AG04449 (cell line): ENCODE measurements at places on chromosomes 4 and X.

GRCh38 chrX:44474410-44474809, 68.2 kb downstream of the FUNDC1 start:
- DNase-seq = no peak

DNA sequence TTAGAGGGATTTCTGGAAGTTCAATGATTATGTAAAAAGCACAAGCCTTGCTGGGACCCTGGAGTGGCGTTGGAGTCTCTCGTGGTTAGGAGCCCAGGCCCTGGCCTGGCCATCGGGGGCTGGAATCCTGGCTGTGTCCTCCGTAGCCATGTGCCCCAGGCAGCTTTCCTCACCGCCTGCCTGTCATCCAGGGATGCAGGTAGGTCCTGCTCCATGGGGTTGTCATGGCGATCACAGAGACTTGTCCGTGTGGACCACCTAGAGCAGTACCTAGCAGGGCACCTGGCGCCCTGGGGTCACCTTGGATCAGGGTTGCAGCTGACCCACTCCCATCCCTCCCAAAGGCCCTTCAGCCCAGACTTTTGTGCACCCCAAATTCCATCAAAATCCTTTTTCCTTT, 30.2 kb upstream of the WFS1 start:
- no peak for DNase-seq

DNA sequence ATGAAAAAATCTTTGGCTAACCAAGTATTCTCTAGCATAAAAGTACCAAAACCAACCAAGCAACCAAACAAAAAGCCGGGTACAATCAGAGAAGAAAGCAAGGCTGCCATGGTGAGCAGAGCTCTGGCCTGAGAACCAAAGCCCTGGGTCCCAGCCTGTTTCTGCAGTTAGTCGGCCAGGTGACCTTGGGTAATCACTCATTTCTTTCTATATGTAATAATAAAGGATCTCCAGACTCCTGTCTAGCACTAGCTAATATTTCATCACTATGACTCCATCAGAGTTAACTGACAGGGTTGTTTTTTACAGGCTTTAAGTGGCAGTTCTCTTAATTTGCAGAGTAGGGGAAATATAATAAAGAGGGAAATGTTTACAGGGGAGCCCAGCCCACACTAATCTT, 34.0 kb upstream of the RASGEF1B start:
- DNase-seq = no peak

- peak; percentile 60 for DNase-seq
These were observed 105.9 kb downstream of the SH3RF1 start for GRCh38 chr4:169164669-169165415.

GRCh38 chrX:8981723-8982122, 52.2 kb downstream of the FAM9B start:
- DNase-seq = no peak

DNA sequence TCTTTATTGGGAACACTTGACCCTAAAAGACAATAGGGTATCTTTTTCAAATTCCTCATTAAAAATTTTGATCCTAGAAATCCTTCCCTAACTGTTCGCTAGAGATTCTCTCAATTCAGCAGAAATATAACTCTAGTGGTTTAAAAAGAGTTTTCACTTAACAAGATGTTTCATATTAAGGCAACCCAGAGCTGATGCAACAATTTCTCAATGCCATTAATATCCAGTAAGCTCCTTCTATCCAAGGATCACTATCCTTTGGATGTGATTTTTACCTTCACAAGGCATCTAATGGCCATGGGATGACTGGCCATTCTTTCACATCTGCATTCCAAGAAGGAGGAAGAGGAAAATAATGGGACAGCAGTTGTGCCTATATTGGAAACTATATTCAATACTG, 183.4 kb downstream of the ANKRD50 start:
- DNase-seq = no peak

DNA sequence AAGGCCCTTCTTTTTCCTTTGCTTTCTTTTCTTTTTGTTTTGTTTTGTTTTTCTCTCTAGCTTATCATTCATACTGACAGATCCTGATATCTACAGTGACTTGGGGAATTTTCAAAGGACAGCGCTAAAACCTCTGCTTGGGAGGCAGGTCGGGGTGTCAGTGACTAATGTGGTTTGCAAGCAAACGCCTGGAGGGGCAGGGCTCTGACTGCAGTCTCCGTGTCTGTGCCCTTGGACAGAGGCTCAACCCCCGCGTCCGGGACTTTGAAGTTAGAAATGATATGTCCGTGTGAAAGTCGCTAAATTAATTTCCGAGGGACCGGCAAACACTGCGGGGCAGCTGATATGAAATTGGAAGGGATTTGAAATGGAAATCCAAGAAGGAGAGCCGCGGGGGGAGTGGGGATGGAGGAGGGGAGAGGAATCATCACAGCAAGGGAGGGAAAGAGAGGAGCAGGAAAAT, 312.4 kb downstream of the DHRSX start:
- DNase-seq = no peak

GRCh38 chrX:45632506-45632905, 431.8 kb upstream of the DIPK2B start:
- DNase-seq = no peak

DNA sequence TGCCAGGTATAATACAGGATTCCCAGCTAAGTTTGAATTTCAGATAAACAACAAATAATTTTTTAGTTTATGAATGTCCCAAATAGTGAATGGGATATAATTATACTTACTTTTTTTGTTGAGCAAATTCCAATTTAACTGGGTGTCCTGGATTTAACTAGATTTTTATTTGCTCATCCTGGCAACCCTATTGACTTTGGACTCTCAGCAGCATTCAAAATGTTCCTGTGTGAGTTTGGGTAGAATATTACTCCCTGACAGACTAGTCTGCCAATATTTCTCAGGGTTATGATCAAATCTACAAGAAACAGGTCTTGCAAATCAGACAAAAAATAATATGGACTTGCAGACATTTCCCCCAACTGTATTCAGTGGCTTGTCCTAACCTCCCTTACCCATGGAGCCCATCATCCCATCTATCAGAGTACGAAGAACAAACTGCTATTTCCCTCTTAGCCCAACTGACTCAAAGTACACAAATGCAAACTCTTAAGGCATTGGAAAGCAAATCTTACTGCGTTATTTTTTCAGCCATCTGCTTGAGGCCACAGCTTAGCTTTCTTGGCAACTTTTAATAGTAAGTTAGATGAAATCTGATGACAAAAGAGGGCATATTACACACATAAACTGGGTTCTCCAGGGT, 20.7 kb downstream of the SETD7 start:
- no peak for DNase-seq

DNA sequence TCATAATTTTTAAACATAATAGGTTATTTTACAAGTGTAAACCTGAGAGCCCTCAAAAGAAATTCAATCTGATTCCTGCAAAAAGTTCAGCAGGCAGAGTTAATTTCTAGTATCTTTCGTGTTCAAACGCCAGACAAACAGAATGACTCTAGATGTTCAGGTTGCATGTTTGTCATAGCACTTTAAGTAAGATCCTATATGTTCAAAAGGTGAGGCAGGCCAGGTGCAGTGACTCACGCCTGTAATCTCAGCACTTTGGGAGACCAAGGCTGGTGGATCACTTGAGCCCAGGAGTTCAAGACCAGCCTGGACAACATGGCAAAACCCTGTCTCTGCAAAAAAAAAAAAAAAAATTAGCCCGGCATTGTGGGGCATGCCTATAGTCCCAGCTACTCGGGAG, 1.1 kb upstream of the RASSF6 start:
- no peak for DNase-seq

DNA sequence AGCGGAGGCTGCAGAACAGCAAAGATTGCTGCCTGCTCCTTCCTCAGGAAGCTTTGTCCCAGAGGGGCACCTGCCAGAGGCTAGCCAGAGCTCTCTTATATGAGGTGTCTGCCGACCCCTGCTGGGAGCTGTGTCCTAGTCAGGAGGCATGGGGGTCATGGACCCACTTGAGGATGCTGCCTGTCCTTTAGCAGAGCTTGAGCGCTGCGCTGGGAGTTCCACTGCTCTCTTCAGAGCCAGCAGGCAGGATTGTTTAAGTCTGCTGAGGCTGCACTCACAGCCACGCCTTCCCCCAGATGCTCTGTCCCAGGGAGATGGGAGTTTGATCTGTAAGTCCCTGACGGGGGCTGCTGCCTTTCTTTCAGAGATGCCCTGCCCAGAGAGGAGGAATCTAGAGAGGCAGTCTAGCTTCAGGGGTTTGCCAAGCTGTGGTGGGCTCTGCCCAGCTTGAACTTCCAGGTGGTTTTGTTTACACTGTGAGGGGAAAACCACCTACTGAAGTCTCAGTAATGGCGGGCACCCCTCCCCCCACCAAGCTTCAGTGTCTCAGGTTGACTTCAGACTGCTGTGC, 10.9 kb downstream of the DCK start:
- no peak for DNase-seq

- DNase-seq = no peak
These were observed 6.9 kb upstream of the REELD1 start for GRCh38 chr4:146207410-146207809.

- DNase-seq = no peak
These were observed 145.5 kb upstream of the DUSP21 start for GRCh38 chrX:44698357-44698756.

GRCh38 chr4:107153228-107153627, 117.1 kb upstream of the DKK2 start:
- DNase-seq = no peak

DNA sequence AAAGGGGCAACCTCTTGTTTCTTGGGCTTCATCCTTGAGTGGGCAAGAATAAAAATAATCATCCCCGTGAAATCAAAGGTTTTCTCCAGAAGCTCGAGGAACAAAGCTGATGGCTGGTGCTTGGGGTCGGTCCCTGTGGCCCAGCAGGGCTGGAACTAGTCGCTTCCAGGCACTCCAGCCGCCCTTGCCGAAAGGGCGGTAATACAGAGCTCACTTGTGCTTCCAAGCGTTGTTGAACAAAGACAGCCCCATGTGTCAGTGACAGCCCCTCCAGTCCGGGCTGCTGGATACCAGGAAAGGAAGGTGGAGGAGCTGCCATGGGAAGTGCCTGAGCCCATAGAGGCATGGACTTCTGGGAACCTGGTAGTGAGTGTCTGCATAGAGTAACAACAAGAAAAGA, 5.2 kb downstream of the HELT start:
- no peak for DNase-seq

- DNase-seq = no peak
These were observed 194.9 kb downstream of the PALLD start for GRCh38 chr4:168691631-168692369.

GRCh38 chrX:1389181-1389992, 2.5 kb downstream of the SLC25A6 start:
- no peak for DNase-seq

- DNase-seq = no peak
These were observed 29.7 kb upstream of the SLC25A6 start for GRCh38 chrX:1421433-1422134.

GRCh38 chrX:129594781-129595180, 54.7 kb downstream of the OCRL start:
- DNase-seq = no peak

GRCh38 chr4:26787461-26788340, 72.9 kb upstream of the STIM2 start:
- DNase-seq = no peak

DNA sequence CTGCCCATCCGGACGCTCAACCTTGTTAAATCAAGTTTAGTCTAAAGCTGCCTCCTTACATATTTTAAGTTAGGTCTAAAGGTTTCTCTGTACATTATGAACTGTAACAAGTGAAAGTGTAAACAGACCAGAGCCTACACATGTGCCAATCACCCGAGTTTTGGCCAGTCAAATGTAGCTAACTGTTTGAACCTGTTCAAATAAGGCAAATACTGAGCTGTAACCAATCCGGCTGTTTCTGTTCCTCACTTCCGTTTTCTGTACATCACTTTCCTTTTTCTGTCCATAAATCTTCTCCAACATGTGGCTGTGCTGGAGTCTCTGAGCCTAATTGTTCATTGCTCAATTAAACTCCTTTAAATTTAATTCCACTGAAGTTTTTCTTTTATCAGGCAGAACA, 113.3 kb upstream of the SHISA3 start:
- no peak for DNase-seq

- DNase-seq = no peak
These were observed 216.9 kb downstream of the RELL1 start for GRCh38 chr4:37469286-37469685.

GRCh38 chr4:88283661-88284438, 511 bp downstream of the PPM1K start:
- no peak for DNase-seq

- DNase-seq = no peak
These were observed 217.6 kb downstream of the PTTG2 start for GRCh38 chr4:38177641-38178391.

DNA sequence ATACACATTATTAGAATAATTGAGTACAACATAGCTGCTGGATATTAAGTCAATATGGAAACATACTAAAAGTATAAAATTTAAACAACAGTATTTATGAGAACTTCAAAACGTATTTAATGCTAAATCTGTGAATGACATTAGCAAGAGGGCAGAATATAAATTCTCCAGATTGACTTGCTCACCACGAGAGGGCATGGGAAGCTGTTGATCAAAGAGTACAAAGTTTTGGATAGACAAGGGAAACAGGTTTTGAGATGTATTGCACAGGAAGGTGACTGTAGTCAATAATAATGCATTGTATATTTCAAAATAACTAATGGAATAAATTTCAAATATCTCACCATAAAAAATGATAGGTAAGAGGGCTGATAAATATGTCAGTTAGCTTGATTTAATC, 768.2 kb downstream of the CENPC start:
- DNase-seq = no peak

- DNase-seq = no peak
These were observed 233.2 kb downstream of the PTTG2 start for GRCh38 chr4:38193236-38193863.

- DNase-seq = no peak
These were observed 94.3 kb downstream of the CT47B1 start for GRCh38 chrX:120781403-120781802.

GRCh38 chrX:145623453-145623852, 194.2 kb upstream of the SLITRK2 start:
- DNase-seq = no peak

GRCh38 chr4:123649250-123649644, 252.7 kb downstream of the SPRY1 start:
- no peak for DNase-seq

DNA sequence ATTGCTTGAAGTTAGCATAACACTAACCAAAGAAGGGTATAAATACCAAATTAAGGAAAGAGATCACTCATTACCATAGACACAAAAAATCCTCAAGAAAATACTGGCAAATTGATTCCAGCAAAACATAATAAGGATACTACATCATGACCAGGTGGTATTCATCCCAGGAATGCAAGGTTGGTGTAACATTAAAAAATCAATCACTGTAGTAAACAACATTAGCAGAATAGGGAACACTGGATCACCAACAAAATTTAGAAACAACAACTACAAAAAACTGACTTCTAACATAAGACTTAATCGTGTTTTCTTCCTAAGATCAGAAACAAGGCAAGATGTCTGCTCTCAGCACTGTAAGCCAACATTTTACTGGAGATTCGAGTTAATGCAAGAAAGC, 14.1 kb downstream of the GAK start:
- DNase-seq = no peak

DNA sequence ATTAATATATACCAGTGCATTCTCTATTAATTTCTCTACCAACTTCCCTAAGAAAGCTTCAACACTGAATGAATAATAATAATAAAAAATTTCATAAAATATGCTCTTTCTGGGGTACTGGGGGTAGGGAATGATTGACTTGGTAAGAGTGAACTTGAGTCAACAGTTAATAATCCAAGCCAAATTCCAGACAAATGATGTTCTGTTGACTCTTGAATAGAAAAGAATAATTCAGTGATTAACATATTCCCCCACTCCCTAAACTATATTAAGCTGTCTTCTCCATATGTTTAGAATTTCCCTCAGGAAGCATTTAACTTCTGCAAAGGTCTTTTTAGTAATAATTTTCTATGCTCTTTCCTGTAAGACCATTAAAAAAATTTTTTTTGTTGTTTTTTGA, 12.3 kb downstream of the PGRMC2 start:
- DNase-seq = no peak

- DNase-seq = no peak
These were observed 67.6 kb downstream of the POLA1 start for GRCh38 chrX:24761306-24761705.
